ENCODE measurements at places on chromosomes 1 and 21. TPM values are rescaled to one million over a fixed set of nuclear protein-coding genes. Genes with fewer than 3 reads are reported as not detected.

The SLAMF7 gene
- 2.6 TPM for total RNA-seq

The PROK1 gene
- total RNA-seq: not detected

The VWA1 gene
- total RNA-seq: 16.5 TPM

The PALMD gene
- total RNA-seq: 0.43 TPM

The PADI1 gene
- total RNA-seq: 1.4 TPM

The OTUD3 gene
- total RNA-seq: 2.6 TPM

The CHAF1B gene
- 13.5 TPM for total RNA-seq

The CYP4A11 gene
- total RNA-seq: not detected

The GNG12 gene
- total RNA-seq: 30.4 TPM

The XCL2 gene
- not detected for total RNA-seq

The CACHD1 gene
- 1.7 TPM for total RNA-seq

The RSPH1 gene
- 0.91 TPM for total RNA-seq

The RAB13 gene
- total RNA-seq: 159 TPM

The CD1E gene
- total RNA-seq: not detected

The ALX3 gene
- not detected for total RNA-seq

The LRRC38 gene
- not detected for total RNA-seq

The CFAP141 gene
- not detected for total RNA-seq

The KRTAP11-1 gene
- total RNA-seq: not detected

The ATAD3A gene
- 37.3 TPM for total RNA-seq

The PRR9 gene
- not detected for total RNA-seq

The FCRL6 gene
- not detected for total RNA-seq

The GJC2 gene
- total RNA-seq: 0.48 TPM

The FCRLB gene
- 2.2 TPM for total RNA-seq

The RHD gene
- total RNA-seq: not detected

Data from A549 treated with RU486 at 1 μM for 4 hours (cell line).